H4 (cell line): ENCODE measurements at places on chromosomes 3 and 15.

- no peak for DNase-seq
Measured at GRCh38 chr15:20345401-20345958, 196.1 kb downstream of the GOLGA6L6 start.

DNA sequence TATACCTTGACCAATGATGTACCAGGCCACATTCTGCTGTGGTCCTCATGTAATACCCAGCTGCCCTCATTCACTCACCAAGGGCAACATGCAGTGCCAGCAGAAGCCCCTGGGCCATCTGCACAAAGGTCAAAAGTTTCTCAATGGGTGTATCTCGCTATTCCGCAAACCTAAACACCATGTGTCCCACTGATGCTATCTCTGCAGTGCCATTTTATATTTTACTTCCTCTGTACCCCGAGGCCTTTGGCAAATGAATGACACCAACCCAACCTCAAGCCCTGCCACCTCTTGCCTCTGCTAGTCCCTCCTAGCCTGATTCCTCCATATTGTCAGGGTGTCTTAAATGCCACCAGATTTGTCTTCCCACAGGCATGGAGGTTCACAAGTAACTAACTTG is 59.2 kb downstream of the AAGAB start:
- DNase-seq, result no peak

- no peak for DNase-seq
Measured at GRCh38 chr15:70514251-70514650, 249.1 kb downstream of the UACA start.

DNA sequence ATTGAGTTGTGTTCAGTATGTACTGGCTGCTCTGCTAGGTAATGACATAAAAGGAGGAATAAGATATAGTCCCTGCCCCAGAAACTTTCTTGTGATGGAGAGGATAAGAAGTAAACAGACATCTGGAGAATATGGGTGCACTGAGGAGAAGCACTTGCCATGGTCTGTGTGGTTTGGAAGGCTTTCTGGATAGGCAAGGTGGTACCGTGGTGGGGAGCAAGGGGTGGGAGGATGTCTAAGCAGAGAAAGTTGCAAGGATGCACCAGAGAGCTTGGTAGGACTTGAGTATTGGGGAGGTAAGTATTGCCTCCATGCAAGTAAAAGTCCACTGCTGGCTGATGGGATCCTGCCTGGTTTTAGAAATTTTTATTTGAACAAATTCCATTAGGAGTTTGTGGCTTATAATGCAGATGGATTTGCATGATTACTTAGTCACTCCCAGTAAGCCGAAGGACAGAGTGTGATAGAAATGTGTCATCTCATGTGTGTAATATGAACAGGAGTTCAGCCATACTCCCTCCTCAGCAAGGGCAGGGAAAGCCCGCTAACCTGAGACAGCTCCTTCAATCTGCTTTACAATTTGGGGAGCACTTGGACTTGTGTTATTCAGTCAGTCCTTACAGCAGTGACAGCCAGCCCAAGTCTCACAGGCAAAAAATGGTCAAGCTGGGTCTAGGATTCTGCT is 53.6 kb downstream of the CLSTN2 start:
- no peak for DNase-seq

DNA sequence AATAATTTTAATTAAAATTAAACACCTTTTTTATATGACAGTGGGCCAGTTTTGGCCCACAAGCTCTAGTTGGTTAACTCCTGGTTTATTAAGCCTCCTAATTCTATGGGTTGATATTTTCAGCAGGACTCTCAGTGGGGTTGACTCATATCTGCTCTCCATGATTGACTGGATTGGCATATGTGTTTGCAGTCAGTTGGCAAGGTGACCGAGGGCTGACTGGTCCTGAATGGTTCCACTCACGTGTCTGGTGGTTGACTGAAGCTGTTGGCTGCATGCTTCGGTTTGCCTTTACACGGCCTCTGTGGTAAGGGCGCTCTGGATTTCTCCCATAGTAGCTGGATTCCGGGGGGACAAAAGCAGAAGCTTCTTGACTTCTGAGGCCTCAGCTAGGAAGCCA is 65.3 kb upstream of the ZNF280D start:
- DNase-seq, result no peak

DNA sequence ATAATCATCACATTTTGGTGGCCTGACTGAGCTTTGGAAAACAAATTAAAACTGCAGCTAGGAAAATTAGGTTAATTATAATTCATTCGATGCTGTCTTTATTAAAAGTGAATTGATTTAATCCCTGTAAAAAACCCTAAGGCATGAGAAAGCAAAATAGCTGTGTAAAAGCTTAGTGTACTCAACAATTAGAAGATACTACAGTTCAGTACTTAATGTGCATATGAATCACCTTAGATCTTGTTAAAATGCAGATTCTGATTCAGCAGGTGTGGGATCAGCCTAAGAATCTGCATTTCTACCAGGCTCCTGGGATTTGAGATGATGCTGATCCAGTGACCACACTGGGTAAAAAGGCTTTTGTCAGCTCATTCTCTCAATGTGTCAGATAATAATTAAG is 559.9 kb upstream of the GOLIM4 start:
- DNase-seq, result no peak

GRCh38 chr3:176785171-176785570 is 412.1 kb downstream of the TBL1XR1 start:
- DNase-seq, result no peak

- DNase-seq, result peak; percentile 37
Measured at GRCh38 chr3:136960838-136961836, 3.4 kb downstream of the IL20RB start.

- DNase-seq, result no peak
Measured at GRCh38 chr3:183220828-183221227, 32.2 kb upstream of the B3GNT5 start.

GRCh38 chr3:150830094-150830681 is 67.2 kb upstream of the SIAH2 start:
- no peak for DNase-seq

DNA sequence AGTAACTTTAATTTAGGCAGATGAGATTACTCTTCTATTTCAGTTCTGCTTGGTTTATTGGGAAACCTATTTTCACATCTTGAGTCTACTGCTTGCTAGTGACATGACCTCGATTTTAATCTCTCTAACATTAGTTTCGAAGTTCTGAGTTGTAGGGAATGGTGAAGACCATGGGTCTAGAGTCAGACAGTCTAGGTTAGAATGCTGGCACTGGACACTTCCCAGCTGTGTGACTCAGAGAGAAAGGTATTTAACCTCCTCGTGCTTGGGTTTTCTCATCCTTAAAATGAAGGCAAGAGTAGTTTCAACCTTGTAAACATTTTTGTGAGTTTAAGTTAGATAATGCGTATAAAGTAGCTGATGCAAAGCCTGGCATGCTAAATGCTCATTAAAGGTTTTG is 422.1 kb downstream of the GRM7 start:
- peak; percentile 6 for DNase-seq

- DNase-seq, result no peak
Measured at GRCh38 chr15:69591905-69592508, 139.4 kb downstream of the RPLP1 start.

- no peak for DNase-seq
Measured at GRCh38 chr3:85030052-85030451, 71.3 kb downstream of the CADM2 start.

DNA sequence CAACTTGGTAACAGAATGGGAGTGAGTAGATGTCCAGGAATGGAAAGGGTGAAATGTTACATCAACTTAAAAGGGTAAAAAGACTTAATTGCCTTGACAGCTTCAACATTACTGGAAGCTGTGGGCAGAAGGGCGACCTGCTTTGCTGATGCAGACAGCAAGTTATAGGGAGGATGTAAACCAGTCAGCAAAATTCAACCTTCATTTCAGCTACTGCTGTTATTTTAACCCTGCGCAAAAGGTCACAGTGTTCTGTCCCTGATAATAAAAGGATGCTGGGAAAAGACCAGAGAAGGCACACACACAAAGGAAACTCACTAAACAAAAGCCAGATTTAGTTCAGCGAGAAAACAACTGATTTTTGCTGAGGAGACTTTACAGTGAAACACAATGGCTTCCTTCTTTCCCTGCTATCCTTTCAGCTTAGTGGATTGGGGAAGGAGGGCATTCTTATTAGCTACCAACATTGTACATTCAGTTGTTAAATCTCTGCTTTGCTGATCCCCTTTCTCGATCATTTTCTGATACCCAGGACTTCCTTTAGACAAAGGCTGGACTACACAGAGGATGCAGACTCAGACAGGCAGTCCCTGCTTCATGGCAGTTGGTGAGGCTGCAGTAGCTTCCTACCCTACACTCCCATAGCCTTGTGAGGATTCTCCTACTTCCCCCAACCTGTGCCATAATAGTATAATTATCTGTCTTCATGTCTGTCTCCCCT is 62.0 kb downstream of the P3H2 start:
- DNase-seq, result no peak

DNA sequence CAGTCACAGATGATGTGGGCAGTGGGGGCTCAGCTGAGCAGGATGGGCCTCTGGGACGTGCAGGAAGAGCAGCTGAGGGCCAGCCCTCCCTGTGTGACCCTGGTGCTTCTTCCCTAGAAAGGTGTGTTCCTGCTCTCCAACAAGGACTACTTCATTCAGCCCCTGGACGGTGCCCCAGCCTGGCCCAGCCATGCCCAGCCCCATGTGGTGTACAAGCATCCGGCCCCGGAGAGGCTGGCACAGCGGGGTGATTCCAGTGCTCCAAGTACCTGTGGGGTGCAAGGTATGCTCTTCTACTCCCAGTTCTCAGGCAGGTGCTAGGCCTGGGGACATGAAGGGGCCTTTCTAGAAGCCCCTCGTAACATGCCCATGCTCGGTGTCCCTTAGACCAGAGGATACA is 38.3 kb downstream of the SAXO2 start:
- DNase-seq, result no peak

DNA sequence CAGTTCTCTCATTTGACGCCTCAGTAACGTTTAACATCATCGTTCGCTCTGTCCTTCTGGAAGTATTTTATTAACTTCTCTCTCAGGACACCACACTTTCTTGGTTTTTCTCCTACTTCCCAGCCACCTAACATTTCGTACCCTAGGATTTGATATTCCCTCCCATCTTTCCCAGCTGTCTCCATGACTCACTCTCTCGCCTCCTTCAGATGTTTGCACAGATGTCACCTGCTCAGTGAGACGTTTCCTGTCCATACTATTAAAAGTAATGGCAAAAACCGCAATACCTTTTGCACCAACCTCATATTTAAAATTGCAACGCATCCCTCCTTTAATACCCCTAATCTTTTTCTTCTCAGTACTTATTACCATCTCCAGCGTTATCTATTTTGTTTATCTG is 62.1 kb upstream of the SPRED1 start:
- no peak for DNase-seq

DNA sequence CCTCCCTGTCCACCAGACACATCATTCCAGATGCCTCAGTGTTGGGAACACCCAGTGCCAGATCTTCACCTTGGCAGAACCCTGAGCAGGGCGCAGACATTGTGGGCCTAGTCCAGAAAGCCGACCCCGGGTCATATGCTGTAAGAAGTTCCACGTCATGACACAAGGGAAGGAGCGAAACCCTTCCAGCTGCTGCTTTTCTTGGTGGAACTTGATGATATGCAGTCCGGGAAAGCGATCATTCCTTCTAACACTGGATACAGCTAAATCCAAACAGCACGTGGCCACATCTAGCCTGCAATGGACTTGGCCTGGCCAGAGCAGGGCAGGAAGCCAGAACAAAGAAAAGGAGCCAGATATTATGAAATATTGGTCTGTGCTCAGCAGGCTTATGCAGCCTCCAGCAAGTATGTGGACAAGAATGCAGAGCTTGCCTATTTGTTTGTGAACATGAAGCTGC is 22.0 kb downstream of the GASK1A start:
- DNase-seq, result no peak

DNA sequence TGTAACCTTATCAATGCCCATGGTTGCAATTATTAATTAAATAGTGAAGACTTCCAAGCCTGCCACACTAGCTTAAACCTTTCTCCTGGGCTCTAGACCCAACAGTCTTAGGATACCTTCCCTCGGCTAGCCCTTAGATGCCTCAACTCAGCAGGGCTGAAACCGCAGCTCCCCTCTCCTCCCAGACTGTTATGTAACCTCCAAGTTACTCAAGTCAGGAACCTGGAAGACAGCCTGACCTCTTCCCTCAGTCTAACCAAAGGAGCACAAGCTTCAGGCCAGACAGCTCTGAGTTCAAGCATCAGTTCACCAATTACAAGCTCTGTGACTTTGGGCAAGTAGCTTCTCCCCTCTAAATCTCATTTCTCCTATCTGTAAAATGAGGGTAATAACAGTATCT is 70.5 kb upstream of the HACD2 start:
- DNase-seq, result no peak

DNA sequence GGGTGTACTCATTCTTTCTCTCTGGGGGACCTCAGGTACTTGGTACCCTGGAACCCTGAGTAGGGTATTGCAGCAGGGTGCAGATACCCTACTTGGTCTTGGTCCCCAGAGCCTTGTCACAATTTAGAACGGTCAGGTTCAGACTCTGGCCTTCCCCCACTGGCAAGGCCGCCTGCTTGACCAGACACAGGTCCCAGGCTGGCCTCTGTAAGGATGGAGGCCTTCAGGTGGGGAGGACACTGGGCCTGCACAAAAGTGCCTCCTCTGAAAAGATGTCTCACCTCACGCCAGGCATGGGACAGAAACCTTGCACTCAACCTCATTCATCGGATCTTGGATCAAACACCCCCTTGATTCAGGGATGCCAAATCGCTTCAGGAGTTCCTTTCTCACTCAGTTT is 158.4 kb downstream of the KLF13 start:
- no peak for DNase-seq

- no peak for DNase-seq
Measured at GRCh38 chr15:89317186-89317720, 17.4 kb downstream of the POLG start.

- no peak for DNase-seq
Measured at GRCh38 chr3:114376516-114377185, 82.8 kb downstream of the TIGIT start.

GRCh38 chr3:150302246-150302645 is 105.9 kb upstream of the TSC22D2 start:
- no peak for DNase-seq

DNA sequence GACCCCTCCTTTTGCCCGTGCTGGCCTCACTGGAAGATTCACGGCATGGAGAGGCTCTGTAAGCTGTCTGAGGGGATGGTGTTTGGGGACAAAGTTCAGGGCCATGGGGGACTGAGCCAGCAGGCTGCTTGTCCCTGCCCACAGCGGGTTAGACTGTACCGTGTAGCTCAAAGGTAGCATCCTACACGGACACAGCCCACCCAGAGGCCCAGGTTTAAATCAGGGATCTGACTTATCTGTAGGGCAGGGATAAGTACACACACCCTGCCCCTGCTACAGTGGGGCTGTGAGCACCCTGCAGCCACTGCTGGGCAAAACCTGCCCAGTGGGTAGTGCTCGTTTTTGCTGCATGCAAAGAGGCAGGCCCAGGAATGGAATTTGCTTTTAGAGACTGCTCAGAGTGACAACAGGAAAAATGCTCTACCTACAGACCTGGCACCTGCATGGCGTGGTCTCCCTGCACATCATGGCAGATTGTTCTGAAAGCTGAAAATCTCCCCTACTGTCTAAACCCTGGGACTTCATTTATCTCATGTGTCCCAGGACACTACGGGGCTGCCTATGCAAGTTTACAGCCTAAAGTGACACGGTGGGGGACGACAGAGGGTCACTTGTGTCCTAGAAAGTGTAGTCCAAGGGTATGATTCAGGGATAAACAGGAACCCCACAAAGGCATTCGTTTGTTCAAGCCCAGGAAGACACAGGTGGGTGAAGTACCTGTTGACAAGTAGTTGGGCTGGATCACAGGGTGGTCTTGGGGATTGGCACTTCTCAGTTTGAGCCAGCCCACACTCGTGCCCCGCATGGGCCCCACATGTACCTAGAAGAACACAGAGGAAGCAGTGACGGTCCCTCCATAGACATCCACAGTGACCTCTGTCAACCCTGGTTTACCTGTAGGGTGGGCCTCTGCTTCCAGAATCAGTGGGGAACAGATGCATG is 27.7 kb downstream of the CHDH start:
- DNase-seq, result no peak
